Daoy (cell line): ENCODE measurements at places on chromosomes 6 and 20. TPM values are rescaled to one million over a fixed set of nuclear protein-coding genes. Genes with fewer than 3 reads are reported as not detected.

GRCh38 chr20:36830791-36831691, 44.9 kb upstream of the TLDC2 start:
- DNase-seq: peak; percentile 63

DNA sequence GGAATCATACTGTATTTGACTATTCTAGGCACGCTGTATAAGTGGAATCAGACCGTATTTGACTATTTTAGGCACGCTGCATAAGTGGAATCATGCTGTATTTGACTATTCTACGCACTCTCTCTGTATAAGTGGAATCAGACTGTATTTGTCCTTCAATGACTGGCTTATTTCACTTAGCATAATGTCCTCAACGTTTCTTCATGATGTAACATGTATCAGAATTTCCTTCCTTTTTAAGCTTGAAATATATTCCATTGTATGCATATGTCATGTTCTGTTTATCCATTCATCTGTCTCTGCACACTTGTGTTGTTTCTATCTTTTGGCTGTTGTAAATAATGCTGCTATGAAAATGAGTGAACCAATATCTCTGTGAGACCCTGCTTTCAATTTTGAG, 5.7 kb downstream of the CCDC170 start:
- no peak for DNase-seq

GRCh38 chr20:24937579-24937978, 11.5 kb upstream of the CST7 start:
- DNase-seq: no peak

DNA sequence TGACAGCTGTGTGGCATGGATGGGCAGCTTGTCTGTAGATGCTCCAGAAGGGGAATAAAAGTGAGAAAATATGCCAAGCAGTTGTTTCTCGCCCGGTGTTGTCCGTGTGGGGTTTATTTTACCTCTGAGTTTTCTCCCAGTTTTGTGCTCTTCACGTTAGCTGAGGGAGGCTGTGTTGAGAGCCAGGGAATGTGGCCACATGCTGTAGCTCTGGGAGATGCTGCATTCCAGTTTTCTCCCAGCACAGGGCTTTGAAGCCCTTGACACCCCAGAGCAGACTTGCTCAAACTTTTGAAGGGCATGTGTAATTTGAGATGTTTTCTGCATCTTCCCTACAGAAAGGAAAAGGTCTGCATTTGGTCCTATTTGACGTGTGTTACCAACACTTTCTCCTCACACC, 67.7 kb downstream of the RREB1 start:
- no peak for DNase-seq

- DNase-seq: no peak
These were observed 72.0 kb upstream of the B3GAT2 start for GRCh38 chr6:71028877-71029252.

DNA sequence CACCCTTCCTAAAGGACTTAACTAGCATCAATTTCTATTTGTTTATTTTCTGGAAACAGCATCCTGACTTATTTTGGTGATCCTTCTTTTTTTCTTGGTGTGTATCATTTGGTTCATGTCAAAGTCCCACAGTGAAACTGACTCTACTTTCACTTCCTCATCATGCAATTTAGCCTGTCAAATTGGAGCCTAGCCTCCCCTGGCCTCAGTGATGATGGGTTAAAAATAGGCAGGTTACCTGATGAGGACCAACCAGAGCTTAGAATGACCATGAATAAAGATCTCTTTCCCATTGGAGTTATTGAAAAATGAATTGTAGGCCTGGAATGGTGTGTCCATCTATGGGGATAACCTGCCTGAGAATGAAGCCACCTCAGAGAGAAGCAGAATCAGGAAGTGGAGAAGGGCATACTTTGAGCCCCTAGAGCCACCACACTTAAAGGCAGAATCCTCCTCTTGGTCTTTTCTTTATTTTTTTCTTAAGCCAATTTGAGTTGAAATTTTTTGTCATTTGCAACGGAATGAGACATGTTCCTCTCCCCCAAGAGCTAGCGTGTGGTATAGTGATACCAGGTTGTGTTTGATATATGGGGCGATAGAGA, 105.6 kb downstream of the BTBD3 start:
- no peak for DNase-seq

- DNase-seq: no peak
These were observed 134.0 kb downstream of the QRSL1 start for GRCh38 chr6:106763361-106763760.

DNA sequence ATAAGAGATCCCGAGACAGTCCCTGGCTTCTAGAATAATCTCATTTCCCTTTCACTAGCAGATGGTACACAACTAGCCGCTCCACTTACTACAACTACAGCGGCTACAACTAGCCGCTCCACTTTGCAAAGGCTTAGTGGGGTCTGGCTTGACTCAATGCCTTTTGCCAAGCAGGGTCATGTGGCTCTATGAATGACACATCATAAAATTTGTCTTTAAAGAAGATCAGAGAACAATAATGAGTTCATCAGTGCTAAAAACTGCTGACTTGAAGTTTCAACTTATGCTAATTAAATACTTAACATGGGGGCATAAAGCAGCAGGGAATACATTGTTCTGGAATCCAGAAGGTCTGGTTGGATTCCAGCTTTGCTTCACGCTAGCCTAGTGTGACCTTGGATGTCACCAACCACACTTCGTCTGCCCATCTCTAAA, 2.0 kb upstream of the MICAL1 start:
- no peak for DNase-seq

DNA sequence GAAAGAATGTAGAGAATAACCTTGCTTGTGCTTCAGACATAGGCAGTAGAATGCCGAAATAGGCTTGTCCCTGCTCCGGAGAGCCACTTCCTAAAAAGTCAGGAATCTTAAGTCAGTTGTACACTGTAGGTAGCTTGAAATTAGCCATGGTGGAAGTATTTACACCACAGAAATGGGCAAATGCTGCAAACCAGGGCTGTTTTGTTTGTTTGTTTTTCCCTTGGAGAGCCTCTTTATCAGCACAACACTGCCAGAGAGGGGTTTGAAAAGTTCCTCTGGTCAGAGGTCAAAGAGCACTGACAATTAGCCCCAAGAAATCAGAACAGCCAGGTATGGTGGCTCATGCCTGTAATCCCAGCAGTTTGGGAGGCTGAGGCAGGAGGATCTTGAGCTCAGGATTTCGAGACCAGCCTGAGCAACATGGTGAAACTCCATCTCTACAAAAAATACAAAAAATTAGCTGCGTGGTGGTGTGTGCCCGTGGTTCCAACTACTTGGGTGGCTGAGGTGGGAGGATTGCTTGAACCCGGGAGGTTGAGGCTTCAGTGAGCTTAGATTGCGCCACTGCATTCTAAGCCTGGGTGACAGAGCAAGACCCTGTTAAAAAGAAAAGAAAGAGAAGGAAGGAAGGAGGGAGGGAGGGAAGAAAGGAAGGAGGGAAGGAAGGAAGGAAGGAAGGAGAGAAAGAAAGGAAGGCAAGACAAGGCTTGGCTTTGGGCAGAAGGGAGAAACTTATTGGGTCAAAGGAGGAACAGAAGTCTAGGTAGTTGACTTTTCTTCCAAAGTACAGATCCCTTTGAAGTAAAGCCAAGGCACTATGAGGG, 61.0 kb upstream of the ZMYND8 start:
- no peak for DNase-seq

- DNase-seq: no peak
These were observed 599.8 kb downstream of the FRK start for GRCh38 chr6:115460913-115461312.

- DNase-seq: no peak
These were observed 7.9 kb upstream of the TBPL1 start for GRCh38 chr6:133945158-133945557.

GRCh38 chr20:43583982-43584432, 6.7 kb upstream of the IFT52 start:
- peak; percentile 72 for DNase-seq

DNA sequence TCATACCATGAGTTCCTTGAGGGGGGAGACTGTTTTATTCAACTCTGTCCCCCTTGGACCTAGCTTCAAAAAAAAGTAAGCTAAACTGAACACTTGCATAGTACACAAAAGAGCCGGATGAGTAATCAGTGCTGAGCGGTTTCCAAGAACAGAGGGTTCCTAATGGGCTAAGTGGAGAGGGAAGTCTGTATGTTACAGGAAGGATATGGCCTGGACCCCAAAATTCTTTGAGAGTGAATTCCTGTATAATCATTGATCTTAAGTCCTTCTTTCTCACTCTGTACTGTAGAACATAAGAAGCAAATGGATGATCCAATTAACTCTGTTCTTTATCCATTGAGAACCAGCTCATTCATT, 324.7 kb upstream of the CNR1 start:
- peak; percentile 29 for DNase-seq

- no peak for DNase-seq
These were observed 157.3 kb upstream of the STMND1 start for GRCh38 chr6:16944596-16944995.

- DNase-seq: no peak
These were observed 25.3 kb downstream of the RAB44 start for GRCh38 chr6:36722879-36723278.

DNA sequence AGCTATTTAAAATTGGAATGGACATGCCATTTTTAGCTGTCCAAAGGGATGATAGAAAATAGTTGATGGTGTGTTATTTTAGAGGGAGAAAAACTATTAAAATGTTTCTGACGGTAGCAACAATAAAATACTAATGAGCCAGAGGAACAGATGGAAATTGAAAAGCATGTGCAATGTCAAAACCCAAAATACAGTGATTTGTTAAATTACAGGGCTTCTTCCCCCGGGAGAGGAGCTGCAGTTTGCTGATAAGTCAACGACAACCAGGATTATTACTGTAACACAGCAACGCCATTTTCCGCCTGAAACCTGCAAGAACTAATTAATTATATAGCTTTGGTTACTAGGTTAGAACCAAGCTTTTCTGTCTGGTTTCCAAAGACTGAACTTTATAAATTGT, 179.6 kb upstream of the SPTLC3 start:
- no peak for DNase-seq

DNA sequence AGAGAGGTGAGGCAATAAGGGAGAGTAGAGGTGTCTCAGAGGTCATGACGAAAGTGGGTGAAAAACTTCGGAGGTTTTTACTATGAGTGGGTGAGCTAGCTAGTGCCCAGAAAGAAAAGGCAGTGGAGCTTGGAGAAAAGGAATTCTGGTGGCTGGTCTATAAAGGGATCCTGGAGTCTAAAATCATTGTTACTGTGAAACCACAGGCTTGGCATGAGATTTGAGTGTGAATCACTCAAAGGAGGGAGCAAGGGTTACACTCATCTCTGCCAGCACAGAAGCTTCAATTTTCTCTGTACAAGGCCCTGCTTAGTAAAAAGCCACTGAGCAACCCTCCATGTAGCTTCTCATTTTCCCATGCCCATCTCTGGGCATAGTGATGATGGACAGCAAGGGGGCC, 47.5 kb downstream of the CD83 start:
- DNase-seq: peak; percentile 79

DNA sequence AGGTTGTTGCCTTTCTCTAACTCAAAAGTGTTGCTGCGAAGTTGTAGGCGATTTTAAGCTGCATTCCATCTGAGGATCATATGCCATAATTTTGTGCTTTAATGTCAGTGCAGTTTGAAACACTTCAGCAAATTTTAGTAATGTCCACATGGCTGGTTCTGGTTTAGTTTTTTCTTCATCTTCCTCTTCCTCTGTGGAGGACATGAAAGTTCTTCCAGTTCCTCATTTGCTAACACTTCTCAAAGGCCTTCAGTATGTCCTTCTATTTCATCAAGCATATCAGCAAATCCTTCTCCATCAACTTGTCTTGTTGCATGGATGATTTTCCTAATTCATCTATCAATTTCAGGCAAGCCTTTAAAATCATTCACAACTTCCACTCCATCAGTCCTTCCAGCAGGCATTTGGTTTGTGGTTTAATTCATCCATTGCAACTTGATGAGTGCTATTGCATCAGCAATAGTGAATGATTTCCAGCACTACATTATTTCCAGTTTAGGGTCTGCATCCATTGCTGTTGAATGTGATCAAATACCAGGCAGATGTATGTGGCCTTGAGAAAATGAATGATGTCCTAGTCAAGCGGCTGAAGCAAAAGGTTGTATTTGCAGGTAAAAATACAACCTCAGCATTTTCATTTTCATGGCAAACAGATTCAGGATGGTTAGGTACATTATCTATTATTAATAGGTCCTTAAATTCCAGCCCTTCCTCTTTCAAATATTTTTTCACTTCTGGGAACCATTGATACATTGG, 20.2 kb downstream of the SHLD1 start:
- no peak for DNase-seq

GRCh38 chr20:47762699-47763268, 22.5 kb downstream of the SULF2 start:
- no peak for DNase-seq

GRCh38 chr20:34875642-34876405, 588 bp upstream of the ACSS2 start:
- DNase-seq: peak; percentile 98

DNA sequence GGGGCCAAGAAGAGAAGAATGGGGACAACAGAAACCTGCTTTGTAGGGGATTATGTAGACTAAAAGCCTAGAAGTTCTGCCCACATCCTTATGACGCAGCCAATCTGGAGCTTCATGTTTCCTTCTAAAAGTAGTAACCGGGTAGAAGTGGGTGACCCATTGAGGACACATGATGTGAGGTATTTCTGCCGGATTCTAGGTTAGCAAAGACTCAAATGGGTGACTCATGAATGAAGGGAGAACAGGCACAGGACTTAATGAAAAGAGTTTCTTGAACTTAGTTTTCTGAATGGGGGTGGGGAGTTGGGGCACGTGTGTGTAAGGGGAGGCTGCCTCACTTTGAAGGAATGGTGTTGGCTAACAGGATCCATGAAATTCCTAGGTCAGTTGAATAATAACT, 68.8 kb downstream of the CDS2 start:
- DNase-seq: no peak

- no peak for DNase-seq
These were observed 426.6 kb upstream of the PLCB4 start for GRCh38 chr20:8642247-8642646.

- DNase-seq: peak; percentile 99
These were observed 1.1 kb upstream of the ID1 start for GRCh38 chr20:31603822-31604566.

Gene TRIM31
- 0.11 TPM in 1 of 2 replicates, not detected in the other for total RNA-seq

Gene SLC22A7
- not detected in 2 replicates for total RNA-seq

Gene SIRPB2
- not detected in 2 replicates for total RNA-seq

Gene RBM24
- total RNA-seq: 7.9 and 12.5 TPM in 2 replicates

Gene VSTM2L
- total RNA-seq: 6.9 and 10.0 TPM in 2 replicates

Gene HEBP2
- total RNA-seq: 39.2 and 41.6 TPM in 2 replicates

Gene COL12A1
- 5.5 and 6.6 TPM in 2 replicates for total RNA-seq

Gene UTRN
- total RNA-seq: 26.9 and 34.1 TPM in 2 replicates
